ENCODE measurements at places on chromosomes 4 and X. TPM values are rescaled to one million over a fixed set of nuclear protein-coding genes. Genes with fewer than 3 reads are reported as not detected.

DNA sequence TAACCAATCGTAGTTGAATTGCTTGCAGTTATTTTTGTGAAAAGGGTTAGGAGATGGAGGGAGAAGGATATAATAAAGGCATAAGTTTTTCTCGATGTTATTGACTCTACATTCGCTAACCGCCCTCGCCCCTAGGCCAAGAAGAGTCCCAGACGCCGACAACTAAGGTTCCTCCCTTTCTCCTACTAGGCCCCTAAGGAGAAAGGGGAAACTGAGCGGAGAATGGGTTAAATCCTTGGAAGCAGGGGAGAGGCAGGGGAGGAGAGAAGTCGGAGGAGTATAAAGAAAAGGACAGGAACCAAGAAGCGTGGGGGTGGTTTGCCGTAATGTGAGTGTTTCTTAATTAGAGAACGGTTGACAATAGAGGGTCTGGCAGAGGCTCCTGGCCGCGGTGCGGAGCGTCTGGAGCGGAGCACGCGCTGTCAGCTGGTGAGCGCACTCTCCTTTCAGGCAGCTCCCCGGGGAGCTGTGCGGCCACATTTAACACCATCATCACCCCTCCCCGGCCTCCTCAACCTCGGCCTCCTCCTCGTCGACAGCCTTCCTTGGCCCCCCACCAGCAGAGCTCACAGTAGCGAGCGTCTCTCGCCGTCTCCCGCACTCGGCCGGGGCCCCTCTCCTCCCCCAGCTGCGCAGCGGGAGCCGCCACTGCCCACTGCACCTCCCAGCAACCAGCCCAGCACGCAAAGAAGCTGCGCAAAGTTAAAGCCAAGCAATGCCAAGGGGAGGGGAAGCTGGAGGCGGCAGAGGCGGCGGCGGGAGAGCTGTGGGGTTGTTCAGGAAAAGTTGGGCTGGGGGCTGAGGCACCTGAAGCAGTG is 5.9 kb downstream of the ATOH1 start:
- DNase-seq, result no peak

GRCh38 chr4:173485164-173485563 is 44.9 kb downstream of the HAND2 start:
- no peak for DNase-seq

Gene TREX2
- total RNA-seq, result 126 TPM

DNA sequence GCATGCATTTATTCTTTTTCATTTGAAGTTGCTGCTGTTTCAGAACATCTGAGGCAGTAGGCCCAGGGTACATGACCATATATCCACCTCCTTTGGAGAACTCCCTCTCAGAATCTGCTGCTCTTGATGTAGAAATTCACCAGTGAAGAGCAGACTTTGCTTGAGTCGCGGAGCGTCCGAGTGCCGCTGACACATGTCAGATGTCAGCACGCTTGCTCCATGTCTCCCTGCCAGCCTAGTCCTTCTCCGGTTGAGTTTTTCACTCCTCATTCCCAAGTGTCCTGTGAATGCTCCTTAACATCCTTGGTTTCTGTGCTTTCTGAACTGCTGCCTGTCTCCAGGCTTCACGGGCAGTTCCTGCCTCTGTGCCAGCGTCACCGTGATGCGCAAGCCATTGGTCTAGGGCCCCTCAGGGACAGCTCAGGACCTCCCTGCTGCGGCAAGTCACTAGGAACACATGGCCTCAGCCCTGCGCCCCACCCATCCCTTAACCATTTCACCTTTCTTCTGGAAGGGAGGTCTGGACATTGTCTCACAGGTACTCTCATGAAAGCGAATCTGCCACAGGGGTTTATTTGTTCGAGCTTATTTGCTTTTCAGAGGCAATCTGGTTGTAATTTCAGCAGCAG is 93.1 kb upstream of the RBPJ start:
- no peak for DNase-seq

Gene APELA
- not detected for total RNA-seq

Gene HTRA3
- 4.0 TPM for total RNA-seq

DNA sequence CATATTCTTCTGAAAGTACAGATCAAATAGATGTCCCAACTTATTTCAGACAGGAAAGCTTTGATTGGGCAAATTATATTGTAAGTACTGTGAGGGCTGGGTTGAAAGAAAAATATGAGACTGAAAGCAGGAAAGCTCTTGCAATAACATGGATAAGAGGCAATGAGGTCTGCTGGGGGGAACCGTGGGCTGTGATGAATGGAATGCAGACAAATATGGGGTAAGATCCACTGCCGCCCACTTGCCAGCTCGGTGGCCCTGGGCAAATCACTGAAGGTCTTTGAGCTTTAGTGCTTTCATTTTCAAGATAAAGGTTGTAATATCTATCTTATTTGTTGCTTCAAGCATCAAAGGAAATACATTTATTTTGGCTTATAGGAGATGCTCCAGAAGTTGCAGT is 51.0 kb downstream of the AGA start:
- no peak for DNase-seq

Gene PPAT
- total RNA-seq, result 5.5 TPM

Gene PLS3
- 129 TPM for total RNA-seq

Gene EDA2R
- 0.46 TPM for total RNA-seq
